ENCODE measurements at places on chromosomes 2 and 18.

DNA sequence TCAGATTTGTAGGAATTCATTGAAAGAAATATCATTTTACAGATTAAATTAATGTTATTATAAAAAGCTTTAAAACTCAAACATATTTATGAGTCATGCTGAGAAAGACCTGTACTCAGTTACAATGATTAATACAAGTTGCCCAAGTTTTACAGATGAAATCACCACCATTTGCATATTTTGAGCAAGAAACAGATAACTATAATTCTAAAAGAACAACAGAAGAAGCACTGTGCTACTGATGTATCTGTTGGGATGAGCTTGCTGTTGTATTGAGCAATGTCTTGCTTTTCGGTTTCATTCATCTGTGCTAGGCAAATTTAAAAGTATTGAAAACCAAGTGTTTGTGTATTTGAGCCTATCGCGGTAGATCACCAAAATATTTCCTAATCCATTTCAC lies 1589.1 kb upstream of the ZEB2 start:
- no peak for DNase-seq

- no peak for DNase-seq
Measured at GRCh38 chr18:38321262-38321661, 755.7 kb upstream of the CELF4 start.

- no peak for DNase-seq
Measured at GRCh38 chr2:43165378-43166069, 60.9 kb downstream of the ZFP36L2 start.

DNA sequence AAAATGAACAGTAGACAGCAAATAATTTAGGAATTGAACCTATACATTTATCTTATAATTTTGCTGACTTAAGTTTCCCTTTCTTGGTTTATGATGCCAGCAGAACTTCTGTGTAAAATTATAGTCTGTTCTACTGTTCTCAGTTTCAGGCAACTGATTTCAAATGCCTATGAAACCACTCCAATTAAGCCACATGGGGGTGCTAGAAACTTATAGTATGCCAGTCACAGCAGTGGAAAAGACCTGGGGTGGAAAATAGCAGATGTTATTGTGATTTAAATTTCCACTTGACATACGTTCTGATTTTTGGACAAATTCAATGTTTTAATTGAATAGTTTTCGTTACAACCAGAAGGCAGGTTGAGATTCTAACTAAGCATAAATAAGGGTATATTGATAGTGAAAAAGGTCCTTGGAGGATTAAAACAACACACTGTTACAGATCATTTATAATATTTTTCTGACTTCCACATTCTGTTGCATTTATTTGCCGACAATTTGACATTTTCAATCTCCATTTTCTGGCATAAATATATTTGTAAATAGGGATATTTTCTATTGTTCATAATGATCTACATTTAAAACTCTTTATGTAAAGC lies 61.4 kb downstream of the CPS1 start:
- peak; percentile 55 for DNase-seq

GRCh38 chr2:139142252-139142880 lies 362.2 kb upstream of the NXPH2 start:
- no peak for DNase-seq

DNA sequence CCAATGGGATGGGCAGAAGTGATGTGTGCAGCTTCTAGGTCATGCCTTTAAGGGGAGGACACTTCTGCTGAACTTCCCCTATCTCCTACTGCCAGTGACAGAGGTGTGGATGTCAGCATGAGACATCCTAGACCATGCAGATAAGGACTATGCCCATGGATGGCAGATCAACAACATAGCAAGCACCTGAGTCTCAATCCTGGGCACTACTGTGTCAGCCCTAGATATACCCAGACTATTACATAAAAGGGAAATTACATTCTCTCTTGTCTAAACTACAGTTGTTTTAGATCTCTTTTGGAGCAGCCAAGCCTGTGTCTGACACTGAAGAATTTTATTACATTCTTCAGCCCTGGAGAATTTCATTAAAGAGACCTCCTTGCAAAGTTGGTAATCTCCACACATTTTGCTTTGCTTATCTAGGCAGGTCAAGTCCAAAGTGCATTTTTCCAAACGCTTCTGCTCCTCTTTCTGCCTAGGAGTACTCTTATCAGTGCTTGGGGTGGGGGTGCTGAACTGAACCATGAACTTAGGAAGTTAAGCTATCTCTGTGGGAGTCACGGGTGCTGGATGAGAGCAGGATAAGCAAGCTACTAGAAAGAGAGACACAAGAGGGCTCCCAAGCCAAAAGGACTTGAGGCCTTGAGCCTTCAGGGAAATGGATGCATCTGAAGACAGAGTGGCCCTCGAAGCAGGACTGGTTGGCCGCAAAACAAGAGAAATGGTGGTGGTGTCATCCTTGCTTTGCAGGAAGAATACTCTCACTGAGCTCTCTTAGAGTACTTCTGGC lies 95.2 kb upstream of the SPRED2 start:
- no peak for DNase-seq

DNA sequence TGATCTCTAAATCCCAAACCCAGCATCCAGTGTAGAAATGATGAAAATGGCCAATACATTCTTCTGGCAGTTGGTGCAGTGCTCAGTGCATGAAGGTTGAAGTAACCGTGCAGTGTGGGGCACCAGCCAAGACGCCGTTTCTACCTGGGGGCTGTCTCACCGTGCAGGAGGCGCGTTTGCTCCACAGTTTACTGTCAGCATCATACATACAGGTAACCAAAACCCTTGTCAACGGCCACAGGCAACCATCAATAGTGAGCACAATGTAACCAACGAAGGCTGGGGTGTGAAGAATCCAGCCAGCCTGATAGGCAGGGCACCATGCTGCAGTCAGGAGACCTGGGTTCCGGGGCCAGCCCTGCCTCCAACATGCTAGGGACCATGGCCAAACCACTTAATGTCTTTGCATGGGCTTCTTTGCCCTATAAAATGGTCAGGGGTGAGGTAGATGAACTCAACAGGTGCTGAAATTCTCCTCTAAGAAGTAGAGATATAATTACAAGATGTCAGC lies 127.5 kb upstream of the ID2 start:
- no peak for DNase-seq

DNA sequence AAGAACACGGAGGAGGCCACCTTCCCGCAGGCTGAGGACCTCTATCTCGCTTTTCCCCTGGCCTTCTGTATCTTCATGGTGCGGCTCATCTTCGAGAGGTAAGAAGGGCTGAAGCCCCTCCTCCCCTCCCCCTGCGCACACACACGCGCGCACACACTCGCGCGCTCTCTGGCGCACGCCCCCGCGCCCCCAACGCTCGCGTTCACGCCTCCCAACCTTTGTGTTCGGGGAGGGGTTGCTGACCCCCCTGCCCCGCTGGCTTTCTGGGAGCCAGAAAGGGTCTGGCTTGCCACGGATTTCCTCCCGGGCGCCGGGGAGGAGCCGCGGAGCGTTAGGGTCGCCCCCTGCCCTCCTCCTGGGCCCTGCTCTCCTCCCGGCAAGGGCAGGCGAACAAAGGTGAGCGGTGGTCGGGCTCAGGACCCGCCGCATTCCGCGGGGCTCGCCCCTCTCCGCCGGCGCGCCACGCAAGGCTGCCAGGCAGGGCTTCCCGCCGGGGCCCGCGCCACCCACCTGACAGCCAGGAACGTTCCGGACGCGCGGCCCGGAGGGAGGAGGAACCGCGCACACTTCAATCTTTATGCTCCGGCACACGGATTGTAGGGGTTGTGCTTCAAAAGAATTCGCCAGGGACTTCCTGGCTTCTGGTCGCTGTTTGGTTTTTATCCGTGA lies 583 bp downstream of the CERS6 start:
- DNase-seq: peak; percentile 37

GRCh38 chr2:183253441-183254130 lies 129.3 kb downstream of the NUP35 start:
- no peak for DNase-seq

DNA sequence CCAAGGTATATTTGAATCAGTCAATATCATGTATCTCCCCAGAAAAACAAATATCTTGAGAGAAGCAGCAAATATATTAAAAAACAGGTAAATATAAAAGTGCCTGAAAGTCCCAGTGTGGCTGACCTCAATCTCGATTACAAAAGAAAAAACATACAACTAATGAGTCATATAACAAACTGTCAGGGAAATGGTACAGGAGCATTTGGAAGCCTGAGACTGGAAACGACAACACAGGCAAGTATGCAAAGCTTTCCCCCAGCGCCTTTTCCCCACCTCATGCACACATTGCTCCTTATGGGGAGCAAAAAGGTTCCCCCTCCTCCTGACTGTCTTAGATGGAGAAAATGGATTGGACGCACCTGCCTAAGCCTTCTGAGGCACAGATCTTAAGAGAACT lies 230.7 kb downstream of the TMX3 start:
- no peak for DNase-seq

DNA sequence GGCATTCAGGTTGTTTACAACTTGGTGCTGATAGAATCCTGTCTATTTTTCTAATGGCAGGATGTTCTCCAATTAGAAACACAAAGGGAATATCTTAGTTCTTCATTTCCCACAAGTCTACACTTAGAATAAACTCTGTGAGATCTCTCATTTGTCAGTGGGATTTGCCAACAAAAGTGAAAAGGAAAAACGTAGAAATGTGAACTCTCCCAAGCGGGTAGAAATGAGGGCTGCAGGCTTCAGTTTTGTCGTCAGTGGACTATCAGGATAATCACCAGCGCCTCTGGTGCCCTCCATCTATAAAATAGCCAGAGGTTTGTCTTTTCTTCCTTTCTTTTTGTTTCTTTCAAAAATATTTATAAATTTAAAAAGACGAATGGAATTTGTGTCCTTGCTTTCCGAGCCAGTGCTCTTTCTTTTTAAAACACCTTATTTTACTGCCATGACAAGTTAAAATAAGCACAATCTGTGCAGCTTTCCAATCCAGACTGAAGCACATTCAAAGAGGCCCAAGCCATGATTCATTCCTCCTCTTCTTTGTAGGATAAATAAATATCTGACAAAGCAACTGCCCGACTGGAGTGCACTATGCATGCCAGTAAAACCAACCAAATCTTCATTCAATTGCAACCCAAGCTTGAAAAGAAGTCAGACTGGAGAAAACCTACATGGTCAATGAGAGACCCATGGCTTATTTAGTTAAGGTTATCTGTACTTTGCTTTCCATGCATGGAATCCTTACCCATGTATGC lies 185.8 kb downstream of the ANKRD44 start:
- no peak for DNase-seq

- DNase-seq: no peak
Measured at GRCh38 chr2:44741507-44741906, 200.0 kb upstream of the SIX3 start.

- DNase-seq: peak; percentile 72
Measured at GRCh38 chr2:237673130-237674001, 46.0 kb downstream of the LRRFIP1 start.

- DNase-seq: peak; percentile 95
Measured at GRCh38 chr18:39037925-39038324, 1472.3 kb upstream of the CELF4 start.

- peak; percentile 61 for DNase-seq
Measured at GRCh38 chr2:181393472-181393871, 63.7 kb upstream of the ITGA4 start.

DNA sequence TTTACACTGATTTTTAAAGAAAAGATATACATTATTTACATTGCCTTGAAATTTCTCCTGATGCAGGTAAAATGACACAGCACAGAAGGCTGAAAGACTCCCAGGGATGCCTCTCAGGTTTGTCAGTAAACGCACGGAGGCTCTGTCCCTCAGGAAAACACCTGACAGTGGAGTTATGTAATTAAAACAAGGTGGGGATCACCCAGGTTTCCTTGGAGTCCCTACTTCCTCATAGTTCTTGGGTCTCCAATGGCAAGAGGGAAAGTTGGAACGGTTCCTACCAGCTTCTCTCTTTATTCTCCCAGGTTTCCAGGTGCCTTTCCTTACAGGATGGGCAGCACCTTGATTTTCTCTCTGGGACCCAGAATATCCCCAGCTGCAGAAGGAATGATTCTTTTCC lies 654.8 kb downstream of the SLC4A3 start:
- DNase-seq: no peak

DNA sequence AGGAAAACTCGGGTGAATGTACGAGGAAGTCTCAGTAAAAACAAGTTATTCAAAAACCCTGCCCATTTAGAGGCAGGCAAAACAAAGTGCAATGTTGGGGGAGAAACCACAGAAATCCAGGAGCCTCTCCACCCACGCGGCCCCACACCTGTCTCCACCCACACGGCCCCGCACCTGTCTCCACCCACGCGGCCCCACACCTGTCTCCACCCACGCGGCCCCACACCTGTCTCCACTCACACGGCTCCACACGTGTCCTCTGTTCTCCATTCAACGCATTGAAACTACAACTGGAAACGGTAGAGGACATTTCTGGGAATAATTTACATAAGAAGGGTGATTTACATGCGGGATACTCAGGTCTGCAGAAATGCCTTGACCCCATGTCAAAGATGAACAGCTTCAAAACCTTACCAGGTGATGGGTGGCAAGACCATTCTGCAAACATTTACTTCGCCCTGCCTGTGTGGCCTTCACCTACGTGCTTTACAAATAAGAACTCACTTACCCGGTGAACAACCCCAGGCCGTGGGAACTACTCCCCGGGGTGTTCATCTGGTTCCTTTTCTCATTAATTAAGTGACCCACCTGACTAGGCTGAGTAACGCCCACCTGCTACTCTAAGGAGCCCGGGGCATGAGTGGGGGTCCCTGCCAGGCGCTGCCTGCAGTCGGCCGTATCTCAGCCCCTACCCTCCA lies 100.4 kb downstream of the EIPR1 start:
- DNase-seq: no peak

- DNase-seq: no peak
Measured at GRCh38 chr2:98702858-98703620, 27.9 kb downstream of the MGAT4A start.

DNA sequence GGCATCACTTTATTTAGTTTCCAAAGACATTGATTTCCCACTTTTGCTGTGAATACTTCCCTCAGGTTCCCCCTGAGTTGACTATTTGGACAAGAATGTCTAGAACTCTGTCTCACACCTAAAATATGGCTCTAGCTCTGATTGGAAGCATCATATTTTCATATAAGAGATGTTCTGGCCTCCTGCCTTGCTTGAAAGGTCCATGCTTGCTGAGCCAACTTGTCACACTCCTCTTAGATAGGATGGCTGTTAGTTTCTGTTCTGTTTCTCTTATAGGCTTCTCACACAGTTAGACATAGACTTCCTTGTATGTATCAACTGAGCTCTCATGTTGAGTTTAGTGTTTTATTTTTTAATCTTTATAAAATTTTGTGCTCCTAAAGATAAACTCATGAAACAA lies 87.1 kb downstream of the CNTNAP5 start:
- no peak for DNase-seq

GRCh38 chr2:218876562-218877219 lies 4.0 kb upstream of the WNT10A start:
- peak; percentile 43 for DNase-seq

DNA sequence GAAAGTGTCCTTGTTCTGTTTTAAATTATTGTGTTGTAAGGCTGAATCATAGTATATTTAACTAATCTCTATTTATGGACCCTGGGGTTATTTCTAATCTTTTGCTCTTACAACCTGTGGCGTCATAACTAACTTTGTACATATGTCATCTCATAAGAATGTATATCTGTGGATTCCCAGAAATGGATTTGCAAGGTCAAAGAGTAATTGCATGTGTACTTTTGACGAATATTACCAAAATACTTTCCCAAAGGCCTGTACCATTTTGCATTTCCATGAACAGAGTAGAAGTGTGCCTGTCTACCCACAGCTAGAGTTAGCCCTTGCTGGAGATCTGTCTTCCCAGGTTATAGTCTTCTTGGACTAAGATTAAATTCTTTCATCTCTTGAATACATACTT lies 42.8 kb downstream of the SEMA4F start:
- DNase-seq: no peak

GRCh38 chr2:58571181-58571852 lies 330.2 kb upstream of the FANCL start:
- DNase-seq: peak; percentile 74

- no peak for DNase-seq
Measured at GRCh38 chr2:16326711-16327300, 338.8 kb downstream of the CYRIA start.
